Sigmoid colon (tissue), 7 donors: ENCODE measurements at places on chromosomes 4 and X. TPM values are rescaled to one million over a fixed set of nuclear protein-coding genes. Genes with fewer than 3 reads are reported as not detected.
A peak's percentile ranks its signal among the peaks of the same experiment; 100 is the strongest.

The GUCY1B1 gene
- total RNA-seq: 45.1 TPM

The TBX22 gene
- not detected for total RNA-seq

GRCh38 chrX:75623535-75623934 lies 100.7 kb upstream of the ZDHHC15 start:
- no peaks in the 10 kb centered on the region for H3K36me3 ChIP-seq
- H3K27ac ChIP-seq: no peak overlapping the region
- no peak overlapping the region for H3K4me3 ChIP-seq
- no peaks in the 10 kb centered on the region for H3K27me3 ChIP-seq
- no peaks in the 10 kb centered on the region for H3K4me1 ChIP-seq

The GPR143 gene
- total RNA-seq: not detected

DNA sequence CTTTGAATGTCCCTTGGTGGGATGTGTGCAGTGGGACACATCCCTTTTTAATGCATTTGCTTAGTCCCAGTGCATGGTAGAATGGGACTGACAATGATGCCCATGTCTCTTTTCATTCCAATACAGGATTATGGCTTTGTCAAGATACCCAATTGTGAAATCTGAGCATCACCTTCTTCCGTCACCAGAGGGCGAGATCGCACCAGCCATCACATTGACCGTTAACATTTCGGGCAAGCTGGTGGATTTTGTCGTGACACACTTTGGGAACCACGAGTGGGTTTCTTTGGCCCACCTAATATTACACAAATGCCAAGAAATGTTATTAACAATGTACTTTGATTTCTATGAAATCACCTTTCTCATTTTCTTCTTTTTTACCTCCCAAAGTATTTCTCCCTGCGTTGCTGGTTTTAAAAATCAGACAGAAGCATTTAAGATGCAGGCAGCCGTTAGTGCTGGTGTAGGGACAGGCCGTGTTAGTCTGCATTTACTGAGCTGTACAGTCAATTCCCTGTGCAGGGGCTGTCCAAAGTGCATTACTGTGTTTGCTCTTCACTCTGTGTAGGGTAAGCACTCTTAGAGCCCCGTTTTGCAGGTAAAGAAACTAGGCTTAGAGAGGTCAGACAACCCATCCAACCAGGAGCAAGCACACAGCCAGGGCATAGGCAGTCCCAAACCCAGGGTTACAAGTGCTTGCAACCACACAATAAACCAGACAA lies 46.5 kb downstream of the CWH43 start:
- H3K4me1 ChIP-seq: no peaks in the 10 kb centered on the region
- H3K27me3 ChIP-seq: no peaks in the 10 kb centered on the region
- no peak overlapping the region for H3K4me3 ChIP-seq
- no peak for DNase-seq

The FAM47A gene
- total RNA-seq: not detected

The GPC3 gene
- 31.4 TPM for total RNA-seq

The ZFP42 gene
- total RNA-seq: not detected

GRCh38 chrX:24728530-24728929 lies 34.8 kb downstream of the POLA1 start:
- no peak overlapping the region for H3K4me3 ChIP-seq
- H3K36me3 ChIP-seq: peaks cover 7% of the 10 kb centered on the region
- H3K27ac ChIP-seq: no peak overlapping the region
- H3K4me1 ChIP-seq: no peaks in the 10 kb centered on the region
- H3K27me3 ChIP-seq: no peaks in the 10 kb centered on the region

DNA sequence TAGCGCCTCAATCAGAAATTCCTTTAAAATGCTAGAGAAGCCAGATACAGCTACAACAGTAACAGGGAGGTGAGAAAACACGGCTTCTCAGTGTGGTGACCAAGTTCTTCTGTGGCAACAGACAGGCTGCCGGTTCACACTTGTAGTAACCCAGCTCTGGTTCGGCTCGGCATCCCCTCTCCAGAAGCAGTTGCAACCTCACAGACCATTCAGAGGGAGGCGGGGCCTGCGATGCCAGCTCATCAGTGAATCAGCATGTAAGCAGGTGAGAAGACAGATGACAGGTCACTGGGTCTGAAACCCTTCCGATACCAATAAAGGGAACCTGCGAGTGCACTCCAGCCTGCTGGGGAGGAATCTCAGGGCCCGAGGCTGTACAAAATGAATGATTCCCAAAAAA lies 251.0 kb downstream of the KCNIP4 start:
- no peaks in the 10 kb centered on the region for H3K4me1 ChIP-seq
- peak; percentile 64 for DNase-seq
- H3K4me3 ChIP-seq: peak overlapping the region; percentile 18
- H3K27me3 ChIP-seq: no peaks in the 10 kb centered on the region

- H3K27me3 ChIP-seq: no peaks in the 10 kb centered on the region
- DNase-seq: no peak
- no peaks in the 10 kb centered on the region for H3K36me3 ChIP-seq
- no peaks in the 10 kb centered on the region for H3K4me1 ChIP-seq
- no peak overlapping the region for H3K4me3 ChIP-seq
Observed at GRCh38 chr4:100938698-100939097, 408.6 kb downstream of the PPP3CA start.

The FAM9A gene
- total RNA-seq: not detected

- H3K4me1 ChIP-seq: no peaks in the 10 kb centered on the region
- no peak overlapping the region for H3K4me3 ChIP-seq
- no peaks in the 10 kb centered on the region for H3K36me3 ChIP-seq
Observed at GRCh38 chr4:177696438-177696966, 254.3 kb upstream of the AGA start.

The RADX gene
- total RNA-seq: 1.8 TPM

The NCBP2L gene
- not detected for total RNA-seq

DNA sequence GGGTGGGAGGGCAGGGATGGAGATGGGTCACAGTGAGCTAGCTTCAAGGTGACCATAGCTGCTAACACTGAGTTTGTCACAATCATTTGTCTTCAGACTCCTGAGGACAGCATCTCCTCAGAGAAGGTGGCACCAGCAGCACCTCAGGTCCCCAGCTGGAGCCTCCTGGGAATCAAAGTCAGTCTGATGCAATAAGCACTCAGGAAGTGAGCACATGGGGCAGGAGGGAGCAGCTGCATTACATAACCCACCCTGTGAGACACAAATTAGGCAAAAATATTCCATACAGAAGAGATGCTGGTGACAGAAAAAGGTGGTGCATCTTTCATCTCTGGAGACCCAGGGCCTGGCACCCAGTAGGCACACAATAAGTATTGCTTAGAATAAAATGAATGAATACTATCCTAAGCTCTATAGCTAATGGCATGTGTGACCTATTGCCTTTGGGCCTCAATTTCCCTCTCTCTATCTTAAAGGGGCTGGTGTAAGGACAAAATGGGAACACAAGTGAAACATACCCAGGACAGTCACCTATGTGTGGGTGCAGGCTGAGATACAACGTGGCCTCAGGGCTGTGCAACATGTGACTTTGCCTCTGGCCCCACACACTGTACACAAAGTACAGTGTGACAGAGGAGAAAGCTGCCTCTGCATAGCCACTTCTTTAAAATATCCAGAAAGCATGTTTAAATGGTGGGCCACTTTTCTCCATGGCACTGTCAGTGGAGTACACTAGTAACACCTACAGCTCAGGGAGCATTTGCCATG lies 37.1 kb downstream of the SLC39A8 start:
- no peaks in the 10 kb centered on the region for H3K36me3 ChIP-seq
- no peaks in the 10 kb centered on the region for H3K27me3 ChIP-seq
- H3K4me1 ChIP-seq: no peaks in the 10 kb centered on the region
- no peak overlapping the region for H3K27ac ChIP-seq

The TSPAN5 gene
- 18.6 TPM for total RNA-seq

DNA sequence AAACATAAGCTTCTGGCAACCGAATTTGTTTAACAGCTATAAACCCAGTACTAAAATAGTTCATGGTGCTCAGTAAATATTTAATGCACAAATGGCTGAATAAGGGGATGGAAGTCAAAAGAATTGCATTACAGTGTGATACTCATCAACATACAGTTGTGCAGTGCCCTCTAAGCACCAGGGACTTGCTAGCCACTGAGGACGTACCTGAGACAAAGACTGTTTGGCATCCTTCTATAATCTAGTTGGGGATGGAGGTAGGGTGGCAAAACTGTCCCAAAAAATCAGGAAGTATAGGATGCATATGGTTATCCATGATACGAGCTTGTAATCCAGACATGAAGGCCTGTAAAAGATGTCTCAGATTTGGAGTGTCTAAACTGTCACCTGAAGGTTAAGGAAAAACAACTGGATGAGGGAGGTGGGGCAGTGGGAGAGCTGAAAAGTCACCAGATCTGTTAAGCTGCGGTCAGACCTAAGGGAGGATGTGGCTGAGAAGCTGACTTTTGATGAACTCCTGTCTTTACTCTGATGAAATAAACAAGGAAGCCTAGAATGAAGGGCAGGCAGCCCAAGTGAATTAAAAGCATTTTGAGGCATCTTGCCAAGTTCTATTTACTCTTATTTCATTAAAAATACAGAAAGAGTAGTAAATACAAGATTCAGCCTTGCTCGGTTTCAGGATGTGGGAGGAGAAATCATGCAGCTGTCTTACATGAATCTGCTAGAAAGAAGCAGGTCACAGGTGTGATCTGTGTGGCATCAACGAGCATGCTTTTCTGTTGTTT lies 12.0 kb upstream of the CD38 start:
- no peaks in the 10 kb centered on the region for H3K27me3 ChIP-seq
- H3K4me1 ChIP-seq: no peaks in the 10 kb centered on the region
- H3K27ac ChIP-seq: no peak overlapping the region
- no peaks in the 10 kb centered on the region for H3K36me3 ChIP-seq
- no peak for DNase-seq

GRCh38 chrX:119757979-119758730 lies at the start of gene SOWAHD:
SOWAHD (plus strand) TSS chrX:119758588; CDS start chrX:119758668, 80 bp downstream.
- no peaks in the 10 kb centered on the region for H3K4me1 ChIP-seq
- peak; percentile 68 for DNase-seq
- peaks cover 11% of the 10 kb centered on the region for H3K27me3 ChIP-seq
- no peak within 1 kb of the TSS for H3K27ac ChIP-seq
- H3K4me3 ChIP-seq: peak within 1 kb of the TSS; percentile 51

DNA sequence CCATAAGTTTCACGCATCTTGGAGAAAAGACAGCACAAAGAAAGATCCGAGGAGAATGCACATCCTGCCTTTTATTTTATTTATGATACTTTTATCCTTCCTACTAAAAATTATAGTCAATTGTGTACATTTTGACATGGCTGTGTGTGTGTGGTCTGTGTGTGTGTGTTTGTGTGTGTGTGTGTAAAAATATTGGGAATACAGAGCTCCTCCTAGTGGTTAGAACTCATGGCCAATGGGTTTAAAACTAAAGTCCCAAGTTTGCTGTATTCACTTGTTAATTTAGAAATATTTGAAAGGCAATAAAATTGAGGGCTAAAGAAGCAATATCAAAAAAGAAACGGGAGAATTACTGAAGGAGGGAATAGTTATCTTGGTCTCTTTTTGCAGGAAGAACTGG lies 47.5 kb downstream of the NKX6-1 start:
- H3K4me3 ChIP-seq: no peak overlapping the region
- H3K27me3 ChIP-seq: no peaks in the 10 kb centered on the region
- no peak for DNase-seq
- no peak overlapping the region for H3K27ac ChIP-seq
- no peaks in the 10 kb centered on the region for H3K4me1 ChIP-seq
- H3K36me3 ChIP-seq: no peaks in the 10 kb centered on the region

The KCNE5 gene
- total RNA-seq: 0.33 TPM

- no peaks in the 10 kb centered on the region for H3K36me3 ChIP-seq
- no peak overlapping the region for H3K27ac ChIP-seq
- H3K4me3 ChIP-seq: no peak overlapping the region
- no peak for DNase-seq
Observed at GRCh38 chr4:88570001-88570400, 22.3 kb upstream of the HERC3 start.
